ENCODE measurements at places on chromosomes 2 and 18.

DNA sequence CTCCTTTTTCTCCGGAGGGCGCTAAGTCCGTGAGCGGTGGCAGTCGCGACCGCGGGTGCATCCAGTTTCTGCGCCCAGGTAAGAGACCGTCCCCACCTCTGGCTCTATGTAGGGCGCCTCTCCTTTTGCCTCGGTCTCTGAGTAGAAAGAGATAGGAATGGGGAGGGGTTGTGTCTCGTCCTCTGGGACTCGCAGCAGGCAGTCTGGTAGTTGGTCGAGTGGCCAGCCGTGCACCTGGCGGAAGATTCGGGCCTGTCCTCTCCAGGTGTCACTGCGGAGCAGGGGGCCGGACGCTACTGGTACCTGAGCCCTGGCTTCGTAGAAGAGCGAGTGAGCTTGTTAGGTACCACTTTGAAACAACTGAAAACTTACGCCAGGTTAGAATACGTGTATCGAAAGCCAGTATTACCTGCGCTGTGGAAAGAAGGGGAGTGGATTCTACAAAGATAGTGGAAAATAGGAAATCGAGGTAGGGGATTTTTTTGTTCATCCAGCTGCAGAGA, 403 bp downstream of the MAP2 start:
- DNase-seq: peak; percentile 70

- DNase-seq: no peak
These were observed 3.2 kb downstream of the GLI2 start for GRCh38 chr2:120738786-120739437.

- peak; percentile 46 for DNase-seq
These were observed 54.7 kb upstream of the FZD7 start for GRCh38 chr2:201978986-201979385.

GRCh38 chr2:62408241-62408677, 97.7 kb downstream of the TMEM17 start:
- DNase-seq: no peak

DNA sequence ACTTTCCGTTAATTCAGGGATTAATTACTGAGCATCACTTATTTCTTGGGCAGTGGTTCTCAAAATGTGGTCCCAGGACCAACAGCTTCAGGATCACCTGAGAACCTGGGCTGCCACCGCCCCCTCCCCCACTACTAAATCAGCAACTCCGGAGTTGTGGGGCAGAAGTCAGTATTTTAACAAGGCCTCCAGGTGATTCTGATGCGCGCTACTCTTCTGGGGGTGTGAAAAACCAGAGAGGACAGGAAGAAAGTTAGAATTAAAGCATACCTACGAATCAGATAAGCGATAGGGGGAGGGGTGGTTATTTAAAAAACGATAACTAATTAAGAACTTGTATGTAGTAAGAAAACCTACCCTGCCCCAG, 319 bp downstream of the ZSCAN30 start:
- peak; percentile 27 for DNase-seq

DNA sequence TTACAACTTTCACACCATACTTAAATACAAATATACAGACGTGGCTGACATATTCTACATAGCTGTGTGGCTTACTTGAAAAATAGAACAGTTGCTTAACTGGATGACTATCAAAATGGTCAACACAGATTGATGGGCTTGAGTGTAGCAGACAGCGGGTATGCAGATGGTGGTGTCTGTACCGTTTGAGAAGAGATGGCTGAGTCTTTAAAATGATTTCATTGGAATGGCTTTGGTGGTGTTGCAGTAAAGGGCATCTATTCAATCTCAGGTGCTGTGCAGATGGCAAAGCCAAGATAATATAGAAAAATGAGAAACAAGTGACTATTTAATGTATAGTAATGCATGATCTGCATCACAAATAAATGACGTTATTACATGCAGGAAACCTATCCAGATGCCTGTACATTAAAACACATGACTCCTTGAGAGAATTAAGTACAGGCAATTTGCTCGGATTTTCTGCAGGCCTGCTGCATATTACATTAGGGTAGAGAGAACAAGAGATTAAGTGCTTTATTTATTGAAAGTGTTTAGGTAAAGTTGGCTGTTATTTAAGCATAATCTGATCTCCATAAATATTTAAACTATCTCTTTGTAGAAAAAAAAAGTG, 68.5 kb downstream of the AGPS start:
- DNase-seq: no peak

DNA sequence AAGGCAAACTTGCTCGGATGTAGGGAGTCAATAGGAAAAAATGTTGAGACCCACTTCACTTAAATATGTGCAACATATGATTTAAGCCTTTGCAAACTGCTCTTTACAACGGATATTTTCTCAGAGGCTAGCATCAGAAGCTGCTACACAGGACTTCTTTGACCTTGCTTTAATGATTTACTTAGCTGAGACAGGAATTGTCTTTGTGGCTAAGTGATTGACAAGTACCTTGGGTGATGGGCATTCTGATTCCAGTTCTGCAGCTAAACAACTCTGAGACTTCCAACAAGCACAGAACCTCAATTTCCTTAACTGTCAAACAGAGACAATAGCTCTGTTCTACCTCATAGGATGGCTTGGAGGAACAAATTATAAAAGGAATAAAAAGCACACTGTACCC, 150.2 kb downstream of the NCKAP5 start:
- DNase-seq: no peak

- DNase-seq: no peak
These were observed 13.9 kb upstream of the ATL2 start for GRCh38 chr2:38390947-38391346.

DNA sequence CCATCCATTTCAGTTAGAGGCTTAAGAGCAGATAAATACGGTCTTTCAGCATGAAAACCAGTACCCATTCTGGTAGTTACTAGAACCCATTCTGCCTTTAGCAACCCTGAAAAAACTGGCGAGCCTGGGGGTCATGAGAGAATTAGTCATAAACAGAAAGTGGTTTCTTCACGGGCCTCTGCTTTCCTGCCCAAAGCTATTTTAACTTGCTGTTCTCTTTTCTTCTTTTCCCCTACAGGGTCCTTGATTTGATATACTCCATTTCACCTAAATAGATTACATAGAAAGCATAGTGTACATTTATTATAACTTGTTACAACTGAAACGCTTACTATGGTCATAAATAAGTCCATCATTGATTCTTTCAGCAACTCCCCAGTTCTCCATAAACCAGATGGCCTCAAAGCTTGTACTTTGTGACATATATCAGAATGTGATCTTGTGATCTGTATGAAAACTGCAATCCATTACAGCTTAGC, 48.3 kb downstream of the WDFY1 start:
- no peak for DNase-seq

DNA sequence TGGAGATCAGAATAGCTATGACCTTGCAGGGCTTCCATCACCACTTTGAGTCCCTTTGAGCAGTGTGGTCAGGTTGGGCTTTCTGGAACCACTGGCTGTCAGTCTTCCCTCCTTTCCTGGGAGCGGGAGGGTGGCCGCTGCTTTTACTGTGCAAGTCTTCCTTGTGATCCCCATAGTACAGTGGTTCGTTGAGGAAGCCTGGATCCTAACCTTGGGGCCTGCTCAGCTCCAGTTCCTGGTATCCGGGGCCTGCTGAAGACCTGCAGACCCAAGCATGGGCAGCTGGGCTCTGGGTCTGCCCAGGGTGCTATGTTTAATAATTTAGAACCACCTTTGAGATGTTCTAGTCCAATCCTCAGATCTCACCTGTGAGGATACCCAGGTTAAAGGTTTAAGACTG, 104.2 kb downstream of the CLIP4 start:
- no peak for DNase-seq

DNA sequence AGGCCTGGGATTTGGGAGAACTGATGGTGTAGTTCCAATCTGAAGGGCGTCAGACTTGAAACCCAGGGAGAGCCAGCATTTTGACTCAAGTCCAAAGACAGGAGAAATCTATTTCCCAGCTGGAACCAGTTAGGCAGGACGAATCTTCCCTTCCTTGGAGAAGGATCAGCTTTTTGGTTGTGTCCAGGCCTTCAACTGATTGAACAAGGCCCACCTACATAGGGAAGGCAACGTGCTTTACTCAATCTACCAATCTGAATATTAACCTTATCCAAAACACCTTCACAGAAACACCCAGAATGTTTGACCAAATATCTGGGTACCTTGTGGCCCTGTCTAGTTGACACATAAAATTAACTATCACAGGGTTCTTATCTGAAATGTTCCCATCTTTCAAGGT, 221.9 kb upstream of the DLGAP1 start:
- DNase-seq: no peak

DNA sequence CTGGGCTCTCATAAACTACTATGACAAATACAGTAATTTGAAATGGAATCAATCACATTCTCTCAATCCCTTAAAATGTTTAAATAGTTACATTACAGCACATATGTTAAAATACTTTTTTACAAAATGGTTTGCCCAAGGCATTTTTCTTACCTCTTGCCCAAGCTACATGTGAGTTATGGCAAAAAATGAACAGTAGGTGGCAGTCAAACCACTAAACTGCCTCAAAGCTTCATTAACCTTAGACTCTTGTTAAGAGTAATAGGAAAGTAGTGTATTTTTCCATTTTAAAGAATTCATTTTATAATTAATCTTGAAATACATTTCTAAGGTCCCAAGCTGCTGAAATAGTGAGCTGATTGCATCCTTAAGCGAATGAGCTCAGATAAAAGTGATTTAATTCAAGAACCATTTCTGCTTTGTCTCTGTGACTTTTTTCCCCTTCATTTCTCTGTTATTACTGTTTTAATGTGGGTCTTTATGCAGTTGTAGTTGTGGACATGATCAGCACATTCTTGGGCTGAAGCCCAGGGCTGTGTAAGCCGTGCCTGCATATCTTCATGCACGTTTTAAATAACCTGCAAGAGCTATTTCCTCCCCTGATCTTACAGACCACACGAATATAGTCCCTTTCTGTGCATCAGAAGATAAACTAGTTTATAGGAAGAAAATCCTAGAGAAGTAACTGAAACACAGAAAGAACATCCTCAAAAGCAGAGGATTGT, 311.8 kb downstream of the LNPK start:
- peak; percentile 70 for DNase-seq

- no peak for DNase-seq
These were observed 415.1 kb upstream of the SALL3 start for GRCh38 chr18:78564518-78564917.

Data from NCI-H1105 treated with DMSO at 0.1 percent for 48 hours (cell line).